ENCODE measurements at places on chromosomes 16 and 17. TPM values are rescaled to one million over a fixed set of nuclear protein-coding genes. Genes with fewer than 3 reads are reported as not detected.

TTC19 gene
- 21.1 TPM for total RNA-seq

DNA sequence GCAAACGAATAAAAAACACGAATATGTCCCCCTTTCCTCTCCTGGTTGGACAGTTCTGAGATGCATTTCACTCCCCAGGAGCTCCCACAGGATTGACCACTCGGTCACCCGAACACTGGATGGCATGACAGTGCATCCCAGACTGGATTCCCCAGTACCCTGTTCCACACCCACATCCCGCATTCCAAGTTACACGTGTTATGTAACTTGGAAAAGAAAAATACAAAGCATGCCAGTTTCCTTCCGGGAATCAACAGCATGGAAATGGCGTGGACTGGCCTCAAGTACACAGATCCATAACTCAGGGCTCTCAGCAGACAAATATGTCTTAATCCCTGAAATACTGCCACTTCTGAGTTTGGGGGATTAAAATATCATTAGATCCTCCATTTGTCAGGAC, 12.6 kb upstream of the KLHL36 start:
- DNase-seq: no peak

GRCh38 chr17:30336369-30337171, 2.7 kb upstream of the TMIGD1 start:
- no peak for DNase-seq

GRCh38 chr17:4221899-4222659, 41.7 kb downstream of the ANKFY1 start:
- DNase-seq: no peak

- DNase-seq: peak; percentile 62
These were observed 207.4 kb downstream of the RPTOR start for GRCh38 chr17:80751946-80752581.

All from muscle of leg (tissue), 16 donors.